Mucosa of descending colon (tissue), 3 donors: ENCODE measurements at places on chromosomes 3 and 15.

DNA sequence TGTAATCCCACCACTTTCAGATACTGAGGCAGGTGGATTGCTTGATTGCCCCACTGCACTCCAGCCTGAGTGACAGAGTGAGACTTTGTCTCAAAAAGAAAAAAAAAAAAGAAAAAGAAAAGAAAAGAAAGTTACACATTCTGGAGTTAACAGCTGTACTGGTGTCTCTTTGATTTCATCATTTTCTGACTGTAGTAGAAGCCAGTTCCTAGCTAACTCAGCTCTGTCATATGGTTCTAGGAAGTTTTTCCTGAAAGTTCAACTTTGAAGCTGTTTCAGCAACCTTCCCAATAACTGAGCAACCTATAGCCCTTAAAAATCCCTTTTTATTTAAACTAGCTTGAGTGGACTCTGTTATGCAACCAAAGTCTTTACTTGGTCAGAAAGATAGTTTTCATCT, 104.6 kb upstream of the STRIT1 start:
- DNase-seq, result no peak

GRCh38 chr15:43423793-43424192, 52.9 kb downstream of the TUBGCP4 start:
- no peak for DNase-seq

GRCh38 chr3:8205881-8206280, 295.7 kb upstream of the LMCD1 start:
- DNase-seq, result no peak

DNA sequence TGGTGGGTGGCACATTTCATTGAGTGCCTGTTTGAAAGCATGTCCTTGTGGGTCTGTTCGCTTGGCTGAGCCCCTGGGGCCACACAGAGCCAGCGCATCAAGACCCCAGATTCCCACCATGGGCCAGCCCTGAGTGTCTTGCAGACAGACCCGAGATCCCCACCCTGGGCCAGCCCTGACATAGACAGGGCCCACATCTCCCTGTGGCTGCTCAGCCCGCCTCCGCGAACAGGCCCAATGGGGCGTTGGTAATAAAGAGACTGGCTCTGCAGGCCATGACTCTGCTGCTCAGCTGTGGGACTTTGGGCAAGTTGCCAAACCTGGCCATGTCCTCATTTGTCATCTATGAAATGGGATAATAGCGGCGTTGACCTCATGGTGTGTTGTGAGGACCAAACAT, 22.6 kb downstream of the FAH start:
- no peak for DNase-seq

GRCh38 chr3:117606866-117607265, 897.3 kb downstream of the TUSC7 start:
- no peak for DNase-seq

DNA sequence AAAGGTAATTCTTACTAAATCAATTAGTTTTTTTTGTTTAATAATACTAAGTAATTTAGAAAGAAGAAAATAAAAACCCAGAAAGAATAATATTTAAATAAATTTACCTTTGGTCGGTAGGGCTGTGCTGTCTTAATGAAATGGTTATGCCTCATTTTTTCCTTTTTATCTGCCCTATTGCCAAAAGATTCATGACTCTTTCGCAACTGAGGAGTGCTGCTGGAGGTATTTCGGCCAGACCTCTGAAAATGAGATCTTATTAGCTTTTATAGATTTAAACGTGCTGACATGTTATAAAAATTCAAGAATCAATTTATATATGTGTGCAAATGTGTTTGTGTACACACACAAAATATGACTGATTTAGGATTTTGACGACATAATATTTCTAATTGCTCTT, 67.1 kb upstream of the USP50 start:
- no peak for DNase-seq

DNA sequence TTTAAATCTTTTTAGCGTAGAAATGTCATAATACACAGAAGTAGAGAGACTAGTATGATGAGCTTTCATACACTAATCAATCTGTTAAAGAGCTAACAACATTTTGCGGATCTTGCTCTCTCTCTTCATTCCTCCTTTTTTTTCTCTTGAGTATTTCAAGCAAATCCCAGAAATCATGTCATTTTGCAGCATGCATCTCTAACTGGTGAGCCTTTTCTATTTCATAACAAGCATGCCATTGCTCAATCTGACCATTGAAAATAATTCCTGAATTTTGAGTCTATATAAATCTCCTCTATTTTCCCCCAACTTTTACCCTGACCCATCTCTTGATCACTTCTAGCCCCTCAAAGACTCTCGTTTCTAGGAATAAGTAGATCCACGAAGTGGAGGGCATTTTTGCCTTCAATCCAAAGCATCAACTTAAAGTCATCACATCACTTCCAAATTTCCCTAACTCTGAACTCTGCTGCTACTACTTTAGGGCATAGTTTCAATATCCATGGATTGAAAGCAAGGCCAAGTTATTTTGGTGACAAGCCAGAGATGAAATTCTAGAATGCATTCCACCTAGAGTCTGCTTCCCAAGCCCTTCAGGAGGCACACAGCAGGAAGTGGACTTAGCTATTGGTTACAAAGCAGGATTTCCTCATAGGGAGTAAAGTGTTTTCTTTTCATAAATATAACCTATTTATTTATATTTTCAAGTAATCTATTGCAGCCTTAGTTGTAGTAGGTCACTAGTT, 253.5 kb upstream of the ZPLD1 start:
- no peak for DNase-seq

DNA sequence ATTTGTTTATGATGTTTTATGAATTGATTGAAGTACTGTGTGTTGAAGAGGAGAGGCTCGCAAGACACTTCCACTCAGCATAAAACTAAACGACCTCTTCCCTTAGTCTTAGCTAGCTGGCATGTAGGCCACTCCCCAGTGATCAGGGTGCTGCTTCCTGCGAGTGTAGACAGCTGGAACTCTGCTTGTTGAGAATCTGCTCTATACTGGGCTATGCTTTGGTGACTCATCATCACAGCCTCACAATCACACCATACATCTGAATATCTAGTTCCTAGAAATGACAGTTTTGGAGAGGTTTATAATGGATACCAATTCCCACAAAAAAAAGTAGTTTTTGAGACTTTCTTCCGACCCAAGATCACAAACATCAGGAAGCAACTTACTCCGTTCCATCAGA, 1.5 kb upstream of the SLC24A5 start:
- DNase-seq, result no peak

- no peak for DNase-seq
Measured at GRCh38 chr3:186451371-186451770, 89.3 kb upstream of the DGKG start.

DNA sequence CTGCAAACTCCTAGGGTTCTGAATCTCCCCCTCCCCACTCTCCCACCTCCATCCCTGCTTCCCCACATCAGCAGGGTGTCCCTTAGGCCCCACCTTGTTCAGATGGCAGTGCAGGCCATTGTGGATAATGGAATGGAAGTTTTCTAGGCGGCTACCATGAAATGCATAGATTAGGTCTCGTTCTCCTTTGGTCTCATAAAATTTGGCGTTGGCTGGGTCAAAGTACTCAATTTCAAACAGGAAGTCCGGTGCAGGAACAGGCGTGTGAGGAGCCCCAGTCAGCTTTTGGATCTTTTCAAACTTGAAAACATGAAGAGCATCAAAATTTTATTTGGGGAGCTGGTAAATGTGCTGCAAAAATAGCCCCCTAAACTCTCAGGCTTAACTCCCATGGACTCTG, 20.2 kb downstream of the PARP16 start:
- peak; percentile 26 for DNase-seq

- no peak for DNase-seq
Measured at GRCh38 chr3:183560607-183561006, 5.1 kb upstream of the KLHL6 start.

DNA sequence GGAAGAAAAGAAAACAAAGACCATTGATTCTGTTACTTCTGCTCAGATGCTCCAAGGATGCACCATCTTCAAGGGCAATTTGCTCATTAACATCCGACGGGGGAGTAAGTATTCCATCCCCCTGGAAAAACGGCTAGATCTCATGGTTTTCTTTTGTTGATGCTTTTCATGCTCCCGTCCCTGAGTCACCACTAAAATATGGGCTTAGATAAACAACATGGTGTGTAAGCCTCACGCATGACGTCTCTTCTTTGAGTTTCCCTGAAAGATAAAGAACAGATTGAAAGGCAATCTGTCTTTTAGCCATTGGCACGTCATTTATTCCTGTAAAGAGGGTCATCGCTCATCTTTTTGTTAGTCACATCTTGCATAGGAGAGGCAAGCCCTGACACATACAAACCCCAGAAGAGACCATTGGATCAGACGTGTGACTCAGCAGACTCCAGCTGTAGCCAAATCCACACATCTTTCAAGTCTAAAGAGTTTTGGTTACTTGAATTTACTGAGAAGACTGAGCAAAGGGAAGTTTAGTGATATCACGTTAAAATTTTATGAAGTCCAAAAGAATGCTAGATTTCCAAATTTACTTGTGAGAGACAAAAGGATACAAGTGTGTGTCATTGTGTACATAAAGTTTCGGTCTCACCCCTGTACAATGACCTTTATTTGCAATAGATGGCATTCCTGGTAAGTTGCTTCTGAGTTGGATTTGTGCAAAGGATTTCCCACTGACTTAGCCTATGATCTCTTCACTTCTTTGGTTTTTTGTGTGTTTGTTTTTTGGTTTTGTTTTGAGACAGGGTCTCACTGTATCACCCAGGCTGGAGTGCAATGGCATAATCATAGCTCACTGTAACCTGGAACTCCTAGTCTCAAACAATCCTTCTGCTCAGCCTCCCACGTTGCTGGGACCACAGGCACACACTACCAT, 110.5 kb downstream of the PGPEP1L start:
- peak; percentile 23 for DNase-seq

DNA sequence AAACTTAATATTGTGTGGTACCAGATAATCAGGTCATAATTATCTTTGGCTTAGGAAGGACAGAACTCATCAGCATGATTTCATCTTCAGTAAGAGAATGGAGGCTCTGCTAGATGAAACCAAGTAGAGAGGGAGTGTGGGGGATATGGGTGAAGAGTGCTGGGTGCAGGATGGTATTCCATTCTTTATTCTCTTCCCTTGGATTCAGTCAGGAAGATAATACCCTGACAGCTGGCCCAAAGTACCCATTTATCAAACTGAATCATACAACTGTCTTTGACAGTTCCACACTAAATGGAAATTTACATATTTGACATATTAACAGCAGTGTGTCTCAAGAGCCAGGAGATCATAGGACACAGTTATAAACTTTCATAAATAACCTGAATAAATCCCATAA, 44.7 kb downstream of the GOLIM4 start:
- DNase-seq, result no peak

- no peak for DNase-seq
Measured at GRCh38 chr15:25839638-25840156, 23.4 kb downstream of the ATP10A start.

DNA sequence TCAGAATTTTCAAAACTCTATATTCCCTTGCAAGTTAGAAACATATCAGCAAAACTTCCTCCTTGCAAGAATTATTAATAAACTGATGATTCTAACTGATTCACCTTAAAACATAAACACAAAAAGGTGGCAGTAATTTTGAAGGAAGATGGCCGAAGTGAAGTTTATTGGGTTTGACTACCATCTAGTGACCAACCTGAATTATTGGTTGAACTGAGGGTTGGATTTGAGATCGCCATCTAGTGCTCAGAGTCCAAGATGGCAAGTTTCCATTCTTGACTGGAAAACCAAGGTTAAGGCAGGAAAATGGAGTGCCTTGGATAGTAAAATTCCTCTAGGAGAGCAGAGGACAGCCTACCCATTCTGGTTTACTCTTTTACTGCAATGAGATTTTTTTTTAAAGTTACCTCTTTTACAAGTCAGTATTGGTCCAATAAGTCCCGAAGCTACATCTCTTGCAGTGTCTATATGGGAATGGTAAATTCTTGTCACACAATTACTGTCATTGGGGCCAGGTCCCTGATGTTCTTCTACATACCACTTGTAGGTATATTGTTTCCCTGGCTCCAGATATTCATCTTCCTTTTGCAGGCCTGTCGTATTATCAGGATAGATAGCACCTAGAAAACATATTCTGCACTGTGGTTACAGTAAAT, 51.6 kb upstream of the CP start:
- DNase-seq, result peak; percentile 59

GRCh38 chr3:1499694-1500093, 406.9 kb downstream of the CNTN6 start:
- DNase-seq, result no peak

- DNase-seq, result no peak
Measured at GRCh38 chr3:128845119-128845777, 34.2 kb upstream of the ACAD9 start.

DNA sequence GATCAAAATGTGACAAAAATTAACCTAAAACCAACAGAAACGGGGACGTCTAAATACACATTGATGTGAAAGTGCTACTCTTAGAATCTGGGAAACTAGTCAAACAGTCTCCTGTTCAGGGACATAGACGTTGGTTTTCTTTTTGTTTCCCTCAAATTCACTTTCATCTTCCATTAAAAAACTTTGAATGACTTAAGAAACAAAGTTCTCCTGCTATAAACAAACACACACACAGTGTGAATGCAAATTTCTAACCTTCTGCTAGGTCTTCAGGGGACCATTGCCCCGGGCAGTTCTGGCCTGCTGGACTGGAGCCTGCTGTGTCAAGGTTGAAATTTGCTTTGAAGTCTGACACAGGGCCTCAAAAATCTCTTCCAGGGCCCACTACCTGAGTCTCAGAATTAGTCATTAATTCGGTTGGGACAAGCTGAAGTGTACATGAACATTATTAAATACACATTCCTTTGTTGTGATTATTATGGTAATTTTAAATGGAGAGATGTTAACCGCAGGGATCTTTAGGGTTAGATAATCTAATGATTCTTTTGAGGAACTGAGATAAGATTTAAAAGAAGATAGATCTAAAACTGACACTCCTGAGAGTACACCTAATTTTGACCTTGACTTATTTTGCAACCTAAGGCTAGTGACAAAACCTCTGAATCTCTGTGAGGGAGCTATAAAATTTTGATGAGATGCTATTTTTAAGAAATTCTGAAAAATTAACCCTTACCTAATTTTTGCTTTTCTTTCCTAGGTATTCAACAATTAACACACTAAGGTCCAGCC, 1260.4 kb downstream of the ROBO1 start:
- no peak for DNase-seq

DNA sequence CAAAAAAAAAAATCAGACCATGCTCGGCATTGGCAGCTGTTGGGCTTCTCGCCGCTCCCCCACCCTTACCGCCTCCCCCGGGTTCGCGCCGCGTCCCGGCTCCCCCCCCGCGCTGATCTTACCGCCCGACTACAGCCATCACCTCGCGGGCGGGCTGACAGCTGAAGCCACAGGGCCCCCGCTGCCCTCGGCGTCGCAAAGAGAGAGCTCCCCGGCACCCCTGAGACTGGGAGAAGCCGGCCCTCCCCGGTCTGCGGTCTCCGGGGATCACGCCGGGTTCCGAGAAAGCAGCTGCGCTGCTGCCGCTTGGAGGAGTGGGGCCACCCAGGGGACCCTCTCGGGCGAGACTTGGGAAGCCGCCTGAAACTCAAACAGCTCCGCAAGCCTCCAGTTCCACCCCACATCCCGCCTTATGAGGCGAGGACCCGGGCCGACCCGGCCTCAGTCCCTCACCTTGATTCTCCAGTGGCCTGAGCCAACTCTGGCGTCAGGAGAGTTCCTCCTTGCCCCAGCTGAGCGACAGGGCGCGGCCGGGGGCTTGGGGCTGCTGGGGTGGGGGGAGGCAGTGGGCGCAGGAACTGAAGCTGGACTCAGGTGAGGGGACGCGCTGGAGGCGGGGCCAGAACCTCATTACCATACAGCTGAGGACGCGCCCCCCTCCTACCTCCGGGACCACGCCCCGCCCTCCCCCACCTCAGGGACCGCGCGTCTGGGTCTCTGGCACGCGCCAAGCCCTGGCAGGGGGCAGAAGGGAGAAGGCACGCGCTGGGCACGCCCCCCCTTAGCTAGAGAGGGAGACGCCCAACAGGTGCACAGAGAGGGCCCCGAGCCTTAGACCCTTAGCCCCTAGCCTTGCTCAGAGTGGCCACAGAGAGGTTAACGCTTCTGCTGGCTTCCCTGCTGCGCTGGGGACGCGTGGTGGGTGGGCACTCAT, 1.0 kb upstream of the DLL4 start:
- DNase-seq, result peak; percentile 77
